Stimulated activated CD8-positive, alpha-beta memory T cell treated with anti-CD3 and anti-CD28 coated beads, Interleukin-7, amount 100 ng/mL, for 1 hour (primary cell): ENCODE measurements at places on chromosomes 7 and 10.

- no peak for DNase-seq
These were observed 47.9 kb upstream of the IGFBP3 start for GRCh38 chr7:45968856-45969541.

- DNase-seq = no peak
These were observed 24.7 kb downstream of the EXOC6 start for GRCh38 chr10:92873029-92873428.

GRCh38 chr7:146656988-146657387 is 540.4 kb downstream of the CNTNAP2 start:
- DNase-seq = no peak

GRCh38 chr10:60757420-60757895 is 20.8 kb upstream of the CDK1 start:
- no peak for DNase-seq

- DNase-seq = no peak
These were observed 29.0 kb downstream of the CUL1 start for GRCh38 chr7:148727501-148728278.

DNA sequence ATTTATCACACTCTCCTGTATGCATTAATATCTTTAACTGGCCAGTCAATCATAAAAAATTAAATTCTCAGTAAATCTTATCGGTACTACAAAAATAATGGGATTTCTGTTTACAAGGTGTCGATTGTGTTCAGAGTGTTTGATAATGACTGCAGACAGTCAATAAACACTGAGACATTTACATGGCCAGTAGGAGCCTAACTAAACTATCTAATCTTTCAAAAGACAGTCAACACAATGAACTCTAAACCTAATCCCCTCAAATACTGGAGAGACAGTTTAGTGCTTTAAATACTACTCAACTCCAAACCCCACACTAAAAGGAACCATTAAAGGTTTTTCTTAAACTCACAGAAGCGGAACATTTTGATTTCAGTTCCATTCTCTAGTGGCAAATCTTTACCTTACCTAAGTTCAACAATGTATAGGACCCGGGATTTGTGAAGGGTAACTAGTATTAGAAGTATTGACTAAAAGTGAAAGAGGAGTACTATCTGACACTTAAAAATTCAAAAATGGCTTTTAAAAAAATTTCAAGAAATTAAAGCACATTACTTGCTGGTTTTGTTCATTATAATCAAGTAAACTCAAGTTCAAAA is 37.3 kb upstream of the EXOC6 start:
- DNase-seq = no peak

DNA sequence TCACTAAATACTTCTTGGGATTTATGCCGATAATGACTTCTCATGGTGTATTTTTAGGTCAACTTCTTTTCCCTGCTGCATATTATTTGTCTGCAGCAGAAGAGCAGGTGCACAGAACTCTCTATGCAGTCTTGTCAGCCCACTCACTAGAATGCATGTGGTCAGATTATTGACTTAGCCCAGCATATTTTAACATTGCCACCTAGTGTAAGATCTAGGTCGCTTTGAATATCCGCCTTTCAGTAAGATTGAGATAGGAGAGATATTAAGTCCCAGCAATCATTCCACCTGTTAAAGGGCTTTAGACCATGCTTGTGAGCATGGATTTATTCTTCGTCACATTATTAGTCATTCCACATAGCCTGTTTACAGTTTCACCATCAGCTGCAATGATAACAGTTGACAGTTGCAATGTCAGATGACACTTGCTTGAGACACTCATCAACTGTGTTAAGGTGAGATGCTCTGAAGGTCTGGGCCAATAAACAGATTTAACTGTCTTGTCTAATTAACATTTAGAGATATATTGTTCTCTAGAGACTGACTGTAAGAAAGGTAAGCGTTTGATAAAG is 491.7 kb downstream of the ARL4A start:
- DNase-seq = no peak

- no peak for DNase-seq
These were observed 18.0 kb upstream of the MRLN start for GRCh38 chr10:59771162-59771807.

GRCh38 chr7:2573761-2574160 is 15.0 kb downstream of the IQCE start:
- DNase-seq = no peak

DNA sequence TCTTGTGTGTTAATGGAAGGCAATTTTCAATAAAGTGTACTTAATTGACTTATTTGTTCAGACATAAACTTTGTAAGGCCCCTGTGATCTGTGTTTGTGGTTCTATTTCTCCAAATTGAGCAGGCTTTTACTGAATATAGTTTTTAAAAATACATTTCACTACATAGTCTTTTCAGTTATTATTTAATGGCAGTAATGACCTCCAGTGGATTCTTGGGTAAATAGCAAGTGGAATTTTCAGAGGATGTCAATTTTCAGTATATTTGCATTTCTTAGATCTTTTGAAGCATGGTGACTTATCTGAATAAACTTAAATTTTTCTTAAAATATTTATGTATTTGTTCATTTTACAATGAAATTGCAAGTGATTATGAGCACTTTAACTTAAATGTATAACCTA is 203.1 kb upstream of the PCLO start:
- DNase-seq = no peak
